ENCODE measurements at places on chromosomes 12 and 14. TPM values are rescaled to one million over a fixed set of nuclear protein-coding genes. Genes with fewer than 3 reads are reported as not detected.

The FBXW8 gene
- total RNA-seq, result 9.1 TPM

The GABARAPL1 gene
- 16.8 TPM for total RNA-seq

The MVK gene
- 17.1 TPM for total RNA-seq

The ABHD12B gene
- total RNA-seq, result not detected

The DCN gene
- total RNA-seq, result not detected

The PTCSC3 gene
- not detected for total RNA-seq

The KCNC2 gene
- total RNA-seq, result not detected

The SLC38A2 gene
- 220 TPM for total RNA-seq

The LTB4R2 gene
- 10.4 TPM for total RNA-seq

The VASH1 gene
- 5.1 TPM for total RNA-seq

The SPTB gene
- 0.19 TPM for total RNA-seq

The GPR68 gene
- total RNA-seq, result 7.2 TPM

The CARMIL3 gene
- 1.2 TPM for total RNA-seq

The CFL2 gene
- 6.6 TPM for total RNA-seq

The CPNE6 gene
- not detected for total RNA-seq

The CLEC4C gene
- total RNA-seq, result not detected

The TSHR gene
- total RNA-seq, result not detected

The SERPINA12 gene
- not detected for total RNA-seq

The ITGB7 gene
- 244 TPM for total RNA-seq

The HOXC13 gene
- total RNA-seq, result not detected

The CCDC184 gene
- total RNA-seq, result 0.95 TPM

The NANOG gene
- total RNA-seq, result not detected

The PLEKHH1 gene
- 1.6 TPM for total RNA-seq

The NGB gene
- not detected for total RNA-seq

The GPRC5D gene
- total RNA-seq, result not detected

The KRT74 gene
- total RNA-seq, result not detected

The CISTR gene
- not detected for total RNA-seq

The PGF gene
- total RNA-seq, result 0.17 TPM

The KRT75 gene
- not detected for total RNA-seq

The HELB gene
- 10.6 TPM for total RNA-seq

The KLHL42 gene
- total RNA-seq, result 15.0 TPM

The RFLNA gene
- total RNA-seq, result not detected

The ASCL1 gene
- total RNA-seq, result not detected

The TMEM179 gene
- total RNA-seq, result not detected

The KLRB1 gene
- 3.6 TPM for total RNA-seq

The IRAK4 gene
- total RNA-seq, result 22.1 TPM

The ETFBKMT gene
- total RNA-seq, result 1.1 TPM

The GSG1 gene
- total RNA-seq, result not detected

The CLEC1B gene
- total RNA-seq, result not detected

The DDX23 gene
- total RNA-seq, result 132 TPM

The ADCY6 gene
- total RNA-seq, result 0.13 TPM

The G2E3 gene
- 20.2 TPM for total RNA-seq

The MNAT1 gene
- total RNA-seq, result 40.6 TPM

The SIX1 gene
- not detected for total RNA-seq

The CKB gene
- 3.0 TPM for total RNA-seq

The TRPV4 gene
- total RNA-seq, result not detected

The ADSS1 gene
- 1.7 TPM for total RNA-seq

The KLC1 gene
- 120 TPM for total RNA-seq

The SERPINA1 gene
- total RNA-seq, result 0.27 TPM

The SLC25A47 gene
- total RNA-seq, result not detected

Data from activated CD8-positive, alpha-beta memory T cell treated with anti-CD3 and anti-CD28 coated beads for 36 hours (primary cell).